ENCODE measurements at places on chromosomes 11 and 22. TPM values are rescaled to one million over a fixed set of nuclear protein-coding genes. Genes with fewer than 3 reads are reported as not detected.

DNA sequence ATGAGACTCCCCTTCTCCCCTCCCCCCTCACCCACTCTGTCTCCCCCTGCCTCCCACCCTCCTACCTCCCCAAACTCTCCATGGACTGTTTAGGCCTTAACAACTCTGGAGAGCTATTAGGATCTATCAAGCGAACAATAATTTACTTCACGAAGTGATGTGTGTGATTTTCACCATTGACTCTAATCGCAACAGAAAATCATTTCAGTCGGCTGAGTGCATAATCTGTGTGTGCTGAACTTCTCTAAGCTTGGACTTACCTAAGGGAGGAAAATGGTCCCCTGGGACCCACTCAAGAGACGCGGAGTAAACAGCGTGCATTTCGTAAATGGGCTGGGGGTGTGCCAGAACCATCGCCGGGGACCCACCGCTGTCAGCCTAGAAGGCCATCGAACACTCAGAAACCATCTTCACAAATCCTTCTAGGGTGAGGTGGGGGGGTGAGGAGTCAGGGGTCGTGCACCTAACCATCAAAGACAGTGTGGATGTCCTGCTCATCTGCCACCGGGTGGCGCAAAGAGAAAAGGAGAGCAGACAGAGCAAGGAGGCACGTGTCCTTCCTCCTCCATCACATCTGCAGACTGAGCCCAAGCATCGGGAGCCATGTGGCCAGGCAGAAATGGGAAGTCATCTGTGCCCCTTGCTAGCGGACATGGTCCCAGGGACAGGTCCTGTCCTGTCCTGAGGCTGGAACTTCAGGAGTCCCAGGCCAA is 62.1 kb upstream of the NUP50 start:
- DNase-seq = peak; percentile 43

GRCh38 chr11:74694136-74694930 is 36.9 kb downstream of the CHRDL2 start:
- no peak for DNase-seq

GRCh38 chr11:102914238-102915043 is 39.7 kb upstream of the MMP12 start:
- DNase-seq = no peak

The INS gene
- total RNA-seq = not detected

The MLC1 gene
- 0.14 TPM for total RNA-seq

The LRRC74B gene
- total RNA-seq = not detected

The CEP126 gene
- 0.81 TPM for total RNA-seq

The ZMAT5 gene
- total RNA-seq = 5.2 TPM

The ANO1 gene
- not detected for total RNA-seq

All from CD8-positive, alpha-beta T cell (primary cell).